T-helper 1 cell treated with Interleukin-12 subunit alpha and Interleukin-12 subunit beta and Interleukin-4 antibody, amounts not matched to agents 30 ng/mL and 1 ng/mL, for 36 hours (primary cell): ENCODE measurements at places on chromosomes 13 and 19. TPM values are rescaled to one million over a fixed set of nuclear protein-coding genes. Genes with fewer than 3 reads are reported as not detected.

The B3GLCT gene
- 4.8 TPM in 2 replicates for total RNA-seq

The MADCAM1 gene
- total RNA-seq, result 0.22 and 0.51 TPM in 2 replicates

The ZNF616 gene
- 4.8 and 5.1 TPM in 2 replicates for total RNA-seq

The ZNF560 gene
- not detected in 2 replicates for total RNA-seq

The MATK gene
- total RNA-seq, result 9.0 and 11.2 TPM in 2 replicates

The FCAR gene
- not detected in 2 replicates for total RNA-seq

The SIGLEC8 gene
- total RNA-seq, result not detected in 2 replicates

The MEGF8 gene
- total RNA-seq, result 4.3 and 4.5 TPM in 2 replicates

The PSG7 gene
- total RNA-seq, result not detected in 2 replicates
